ENCODE measurements at places on chromosomes 12 and 14. TPM values are rescaled to one million over a fixed set of nuclear protein-coding genes. Genes with fewer than 3 reads are reported as not detected.

Gene IGF1
- not detected for total RNA-seq

DNA sequence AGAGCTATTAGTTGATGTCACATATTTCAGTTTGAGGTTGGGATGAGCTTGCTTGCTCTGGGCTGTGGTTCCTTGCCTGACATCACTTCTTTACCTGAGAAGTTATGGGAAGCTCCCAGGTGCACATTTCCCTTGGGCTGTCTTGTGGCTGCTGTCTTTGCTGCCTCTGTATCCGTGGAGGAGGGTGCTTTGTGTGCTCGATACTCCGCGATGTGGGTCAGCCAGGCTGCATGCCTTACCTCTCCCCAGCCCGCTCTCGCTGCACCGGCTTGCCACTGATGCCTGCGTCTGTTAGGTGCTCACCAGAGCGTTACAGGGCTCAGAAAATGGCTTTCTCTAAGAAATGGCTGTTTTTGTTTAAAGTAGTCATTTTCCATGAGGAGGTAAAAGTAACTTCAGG is 19.6 kb downstream of the PELI2 start:
- no peak for ATAC-seq

GRCh38 chr14:55297611-55298499 is 26.6 kb downstream of the FBXO34 start:
- peak; percentile 75 for ATAC-seq

DNA sequence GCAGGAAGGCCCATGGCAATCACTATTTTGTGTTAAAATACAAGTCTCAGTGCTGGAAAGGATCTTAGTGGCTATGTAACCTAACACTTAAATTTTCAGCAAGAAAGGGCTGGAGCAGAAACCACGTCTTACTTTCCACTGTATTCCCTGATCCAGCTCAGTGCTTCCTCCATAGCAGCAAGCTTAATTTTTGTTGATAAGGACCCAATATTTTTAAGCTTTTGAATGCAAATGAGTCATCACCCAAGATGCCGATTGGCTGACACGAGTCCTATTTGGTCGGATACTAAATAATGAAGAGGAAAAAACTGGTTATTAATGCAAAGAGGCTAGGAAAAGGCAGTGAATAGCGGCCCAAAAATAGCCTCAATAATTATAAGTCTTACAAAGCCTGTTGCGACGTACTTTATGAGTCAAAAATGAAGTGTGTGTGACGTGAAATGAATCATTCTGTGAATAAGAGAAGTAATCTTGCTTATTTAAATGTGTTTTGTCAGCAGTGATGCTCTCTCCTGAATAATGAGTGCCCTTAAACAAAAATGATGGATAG is 46.9 kb upstream of the IGF1 start:
- no peak for ATAC-seq

DNA sequence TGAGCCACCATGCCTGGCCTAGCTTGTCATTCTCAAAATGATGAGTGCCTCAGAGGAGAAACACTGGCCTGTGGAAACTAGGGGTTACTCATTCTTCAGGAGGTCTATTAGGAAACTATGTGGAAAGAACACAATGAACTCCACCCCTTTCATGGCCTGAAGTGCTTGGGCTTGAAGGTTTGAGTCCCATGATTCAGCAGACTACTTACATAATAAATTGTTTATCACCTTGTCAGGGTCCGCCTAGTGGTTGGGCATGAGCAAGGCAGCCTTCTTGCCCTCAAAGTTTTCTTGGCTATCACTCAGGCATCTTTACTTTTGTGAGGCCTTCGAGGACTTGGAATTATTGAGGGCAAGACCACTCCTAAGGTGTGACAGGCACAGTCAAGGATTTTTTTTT is 251.2 kb downstream of the ACSS3 start:
- ATAC-seq: no peak

GRCh38 chr12:111927346-111927745 is 85.3 kb downstream of the MAPKAPK5 start:
- no peak for ATAC-seq
